Activated naive CD8-positive, alpha-beta T cell treated with anti-CD3 and anti-CD28 coated beads for 36 hours (primary cell): ENCODE measurements at places on chromosomes 16 and 17.

- DNase-seq = no peak
These were observed 9.1 kb upstream of the BAHCC1 start for GRCh38 chr17:81386141-81386645.

GRCh38 chr17:69286257-69286656, 40.7 kb downstream of the ABCA5 start:
- DNase-seq = no peak

DNA sequence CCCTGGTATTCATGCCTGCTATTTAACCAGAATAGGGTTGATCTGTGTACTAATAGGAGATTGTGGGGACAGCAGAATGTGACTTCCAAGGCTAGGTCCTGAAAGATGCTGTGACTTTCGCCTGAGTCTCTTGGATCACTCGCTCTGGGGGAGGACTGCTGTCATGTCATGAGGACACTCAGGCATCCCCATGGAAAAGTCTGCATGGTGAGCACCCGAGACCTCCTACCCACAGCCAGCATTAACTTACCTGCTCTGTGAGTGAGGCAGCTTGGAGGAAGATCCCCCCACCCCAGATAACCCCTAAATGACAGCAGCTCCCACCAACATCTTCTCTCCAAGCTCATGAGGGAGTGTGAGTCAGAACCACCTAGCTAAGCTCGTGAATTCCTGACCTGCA, 30.3 kb upstream of the C16orf78 start:
- no peak for DNase-seq

- DNase-seq = no peak
These were observed 19.8 kb downstream of the USP36 start for GRCh38 chr17:78820841-78821240.
